ENCODE measurements at places on chromosomes 5 and 9. TPM values are rescaled to one million over a fixed set of nuclear protein-coding genes. Genes with fewer than 3 reads are reported as not detected.
A peak's percentile ranks its signal among the peaks of the same experiment; 100 is the strongest.

- no peak overlapping the region for H3K27ac ChIP-seq
- peaks cover 15% of the 10 kb centered on the region for H3K4me1 ChIP-seq
- H3K27me3 ChIP-seq, result peaks cover 4% of the 10 kb centered on the region
These were observed 3.8 kb downstream of the DCANP1 start for GRCh38 chr5:135443161-135443960.

SEMA5A gene
- total RNA-seq, result 31.1 TPM

GRCh38 chr9:95462249-95463147, 54.3 kb downstream of the PTCH1 start:
- H3K27me3 ChIP-seq, result peaks cover 7% of the 10 kb centered on the region
- peaks cover 36% of the 10 kb centered on the region for H3K4me1 ChIP-seq
- H3K36me3 ChIP-seq, result peaks cover 45% of the 10 kb centered on the region
- peak overlapping the region; percentile 45 for H3K4me3 ChIP-seq

GRCh38 chr5:151023651-151024050, 3.3 kb downstream of the GPX3 start:
- no peak for DNase-seq
- H3K27ac ChIP-seq, result no peak overlapping the region
- H3K4me1 ChIP-seq, result peaks cover 4% of the 10 kb centered on the region
- no peak overlapping the region for H3K4me3 ChIP-seq
- H3K36me3 ChIP-seq, result peaks cover 11% of the 10 kb centered on the region
- H3K27me3 ChIP-seq, result peaks cover 7% of the 10 kb centered on the region

PCDHB9 gene
- 15.2 TPM for total RNA-seq
